ENCODE measurements at places on chromosomes 16 and 17.

DNA sequence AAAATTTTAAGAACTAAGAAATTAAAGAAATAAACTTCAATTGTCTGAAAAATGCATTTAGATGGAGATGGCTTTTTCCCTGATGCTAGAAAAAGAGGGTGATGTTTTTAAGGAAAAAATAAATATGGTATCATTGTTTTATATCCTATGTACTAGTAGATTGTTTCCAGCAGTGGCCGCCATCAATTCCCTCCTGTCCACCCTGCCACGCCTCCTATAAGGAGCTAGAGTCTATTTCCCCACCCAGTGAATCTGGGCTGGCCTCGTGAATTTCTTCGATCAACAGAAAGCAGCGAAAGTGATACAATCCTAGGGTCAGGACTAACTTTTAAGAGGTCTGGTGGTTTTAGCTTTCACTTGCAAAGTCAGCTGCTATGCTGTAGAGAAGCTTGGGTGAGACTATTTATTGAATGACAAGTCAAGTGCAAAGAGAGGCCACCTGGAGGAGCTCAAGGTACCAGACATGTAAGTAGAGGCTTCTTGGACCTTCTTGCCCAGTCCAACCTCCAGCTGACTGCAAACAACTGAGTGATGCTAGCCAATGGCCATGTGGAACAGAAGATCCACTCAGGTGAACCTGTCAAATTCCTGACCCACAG lies 80.9 kb upstream of the MTMR4 start:
- peak; percentile 25 for DNase-seq

DNA sequence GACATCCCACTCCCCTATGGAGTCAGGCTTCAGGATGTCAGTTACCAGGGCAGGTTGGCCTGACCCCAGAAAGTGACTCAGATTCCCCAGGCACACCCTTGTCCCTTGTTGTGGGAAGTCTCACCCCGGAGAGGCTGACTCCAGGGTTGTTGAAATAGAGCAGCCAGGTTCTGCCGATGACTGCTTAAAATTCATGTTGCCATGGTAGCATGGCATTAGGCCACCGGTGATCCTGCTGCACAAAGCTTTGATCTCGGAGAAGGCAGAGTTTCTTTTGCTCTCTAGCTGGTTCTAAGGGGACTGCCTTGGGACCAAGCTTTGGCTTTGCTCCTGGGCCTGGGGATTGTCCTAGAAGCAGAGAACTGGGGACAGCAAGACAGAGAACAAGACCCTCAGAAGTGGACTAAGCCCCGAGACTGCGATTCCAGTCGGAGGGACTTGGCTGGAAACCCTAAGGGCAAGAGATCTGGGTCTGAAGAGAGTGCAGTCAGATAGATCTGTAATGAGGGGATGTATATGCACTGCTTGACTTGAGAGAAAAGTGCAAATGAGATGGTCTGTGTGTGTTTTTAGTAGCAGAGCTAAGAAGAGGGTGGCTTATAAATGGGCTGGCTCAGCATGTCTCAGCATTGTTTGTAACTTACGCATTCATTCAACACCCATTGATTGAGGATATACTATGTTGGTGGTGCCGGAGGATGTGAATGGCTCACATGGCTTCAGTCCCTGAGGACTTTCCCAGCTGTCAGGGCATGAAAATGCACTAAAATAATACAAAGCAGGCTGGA lies 106.9 kb downstream of the RGS9 start:
- DNase-seq: no peak

- DNase-seq: no peak
Measured at GRCh38 chr17:63435681-63436522, 10.2 kb downstream of the CYB561 start.

GRCh38 chr17:33551911-33552310 lies 258.8 kb upstream of the ASIC2 start:
- DNase-seq: no peak

DNA sequence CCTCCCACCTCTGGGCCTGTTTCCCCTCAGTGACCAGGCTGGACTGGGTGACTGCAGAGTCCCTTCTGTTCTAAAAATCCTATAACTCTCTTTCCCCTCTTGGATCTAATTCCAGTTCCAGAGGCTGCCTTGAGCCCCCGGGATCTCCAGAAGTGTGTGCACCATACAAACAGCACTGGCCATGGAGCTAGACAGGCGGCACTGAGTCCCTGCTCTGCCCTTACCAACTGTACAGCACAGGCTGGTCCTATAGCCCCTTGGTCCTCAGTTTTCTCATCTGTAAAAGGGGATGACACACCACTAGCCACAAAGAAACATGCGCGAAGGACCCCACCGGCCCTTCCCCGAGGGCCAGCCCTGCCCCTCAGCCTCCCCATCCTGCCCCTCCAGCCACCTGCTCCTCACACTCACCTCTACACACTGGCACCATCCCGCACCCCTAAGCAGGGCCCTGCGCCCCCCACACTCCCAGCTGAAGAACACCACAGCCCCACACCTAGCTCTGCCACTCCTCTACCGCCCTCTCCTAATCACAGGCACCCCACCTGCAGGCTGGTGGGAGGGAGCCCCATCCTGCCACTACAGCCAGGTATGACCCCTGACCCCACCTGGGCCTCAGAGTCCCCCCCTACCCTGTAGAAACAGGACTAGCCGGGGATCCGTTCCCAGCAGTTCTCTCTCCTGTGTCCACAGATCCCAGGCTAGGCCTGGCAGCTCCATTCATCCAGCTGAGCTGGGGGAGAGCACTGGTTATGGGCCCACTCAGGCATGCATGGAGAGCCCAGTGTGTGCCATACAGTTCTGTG lies 913 bp upstream of the KRT16 start:
- DNase-seq: no peak

DNA sequence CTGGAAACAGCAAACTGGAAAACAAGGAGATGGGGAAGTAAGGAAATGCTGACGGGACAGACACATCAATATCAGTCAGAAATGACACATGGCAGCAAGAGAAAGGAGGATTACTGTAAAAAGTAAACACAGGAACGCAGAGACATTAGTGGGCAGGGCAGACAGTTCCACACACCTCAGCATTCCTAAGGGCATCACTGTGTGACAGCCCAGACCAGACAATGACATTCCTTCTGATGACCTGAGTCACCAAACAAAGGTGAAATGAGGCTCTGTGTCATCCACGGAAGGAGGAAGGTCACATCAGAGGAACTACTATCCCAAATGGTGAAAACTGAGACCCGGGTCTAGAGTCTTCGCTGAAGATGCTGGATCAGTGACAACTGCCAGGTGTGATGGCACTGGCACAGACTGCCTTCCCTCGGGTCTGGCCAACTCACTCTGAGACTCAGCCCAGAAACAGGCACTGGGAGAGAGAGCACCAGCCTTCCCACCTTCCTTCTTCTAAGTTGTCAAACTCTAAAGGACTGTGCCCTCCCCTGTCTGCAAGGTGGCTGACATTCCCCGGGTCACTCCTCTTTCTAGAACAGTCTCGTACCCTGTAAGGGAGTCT lies 36.7 kb downstream of the TK2 start:
- DNase-seq: no peak

GRCh38 chr17:10156948-10157607 lies 41.3 kb downstream of the GAS7 start:
- DNase-seq: peak; percentile 100

DNA sequence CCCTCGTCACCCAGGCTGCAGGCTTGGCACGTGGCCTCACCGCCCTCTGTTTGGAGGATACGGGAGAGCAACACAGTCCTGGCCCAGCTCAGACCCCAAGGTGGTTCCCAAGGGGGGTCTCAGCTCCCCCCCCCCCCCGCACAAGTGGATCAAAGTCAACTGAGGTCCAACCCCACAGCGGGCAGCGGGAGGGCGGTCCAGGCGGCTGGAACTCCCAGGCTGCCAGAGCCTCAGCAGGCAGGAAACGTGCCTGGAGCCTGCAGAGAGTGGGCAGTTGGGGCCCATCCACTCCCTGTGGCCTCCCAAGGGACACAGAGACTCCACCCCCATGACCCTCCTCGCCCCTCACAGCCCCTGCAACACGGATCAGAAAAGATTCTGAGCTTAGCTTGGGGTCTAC lies 36.7 kb downstream of the PIEZO1 start:
- peak; percentile 41 for DNase-seq

DNA sequence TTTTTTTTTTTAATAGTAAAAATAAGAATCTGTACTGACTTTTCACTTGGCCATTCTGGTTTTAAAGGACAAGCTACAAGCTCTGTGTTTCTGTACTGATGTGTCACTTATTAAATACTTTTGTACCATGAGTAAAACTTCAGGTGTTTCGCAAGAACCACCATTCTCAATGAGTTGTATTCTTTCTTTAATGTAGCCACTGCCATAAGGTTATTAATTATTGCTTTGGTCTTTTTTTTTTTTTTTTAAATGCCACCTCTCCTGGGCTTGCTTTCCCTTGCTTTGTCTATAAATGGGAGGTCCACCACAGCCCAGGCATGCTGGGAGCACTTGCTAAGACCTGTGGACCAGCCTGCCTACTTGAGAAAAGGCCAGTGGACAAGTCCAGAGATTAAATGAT lies 8.4 kb downstream of the ARL2BP start:
- DNase-seq: no peak

DNA sequence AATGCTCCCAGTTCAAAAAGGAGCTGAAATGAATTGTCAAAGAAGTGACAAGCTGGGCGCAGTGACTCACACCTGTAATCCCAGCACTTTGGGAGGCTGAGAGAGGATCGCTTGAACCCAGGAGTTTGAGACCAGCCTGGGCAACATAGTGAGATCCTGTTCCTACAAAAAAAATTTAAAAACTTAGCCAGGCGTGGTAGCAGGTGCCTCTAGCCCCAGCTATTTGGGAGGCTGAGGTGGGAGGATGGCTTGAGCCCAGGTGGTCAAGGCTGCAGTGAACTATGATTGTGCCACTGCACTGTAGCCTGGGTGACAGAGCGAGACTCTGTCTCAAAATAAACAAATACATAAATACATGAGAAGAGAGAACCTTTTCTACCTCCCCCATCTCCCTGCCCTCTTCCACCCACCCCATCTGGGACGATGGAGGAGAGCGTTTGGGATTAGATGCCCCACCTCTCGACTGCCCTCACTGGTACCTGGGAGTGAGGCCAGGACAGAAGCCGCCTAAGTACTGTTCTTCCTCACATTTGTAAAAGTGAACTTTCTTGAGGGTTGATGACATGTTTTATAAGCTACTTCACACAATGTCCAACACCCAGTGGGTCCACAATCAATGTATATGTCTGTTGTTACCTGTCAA lies 2.4 kb downstream of the IL4R start:
- DNase-seq: no peak

- DNase-seq: no peak
Measured at GRCh38 chr17:78276098-78276887, 44.9 kb downstream of the TMEM235 start.

- peak; percentile 68 for DNase-seq
Measured at GRCh38 chr17:66302761-66303626, 581 bp downstream of the PRKCA start.

- peak; percentile 82 for DNase-seq
Measured at GRCh38 chr16:89363621-89364393, 126.6 kb downstream of the ANKRD11 start.

GRCh38 chr16:61595605-61596004 lies 440.6 kb downstream of the CDH8 start:
- no peak for DNase-seq
